ENCODE measurements at places on chromosomes 11 and 22. TPM values are rescaled to one million over a fixed set of nuclear protein-coding genes. Genes with fewer than 3 reads are reported as not detected.

GRCh38 chr11:33222052-33222750 lies 35.0 kb upstream of the HIPK3 start:
- no peak for DNase-seq

The HORMAD2 gene
- total RNA-seq = under 0.01 TPM

The WT1 gene
- total RNA-seq = under 0.01 TPM

DNA sequence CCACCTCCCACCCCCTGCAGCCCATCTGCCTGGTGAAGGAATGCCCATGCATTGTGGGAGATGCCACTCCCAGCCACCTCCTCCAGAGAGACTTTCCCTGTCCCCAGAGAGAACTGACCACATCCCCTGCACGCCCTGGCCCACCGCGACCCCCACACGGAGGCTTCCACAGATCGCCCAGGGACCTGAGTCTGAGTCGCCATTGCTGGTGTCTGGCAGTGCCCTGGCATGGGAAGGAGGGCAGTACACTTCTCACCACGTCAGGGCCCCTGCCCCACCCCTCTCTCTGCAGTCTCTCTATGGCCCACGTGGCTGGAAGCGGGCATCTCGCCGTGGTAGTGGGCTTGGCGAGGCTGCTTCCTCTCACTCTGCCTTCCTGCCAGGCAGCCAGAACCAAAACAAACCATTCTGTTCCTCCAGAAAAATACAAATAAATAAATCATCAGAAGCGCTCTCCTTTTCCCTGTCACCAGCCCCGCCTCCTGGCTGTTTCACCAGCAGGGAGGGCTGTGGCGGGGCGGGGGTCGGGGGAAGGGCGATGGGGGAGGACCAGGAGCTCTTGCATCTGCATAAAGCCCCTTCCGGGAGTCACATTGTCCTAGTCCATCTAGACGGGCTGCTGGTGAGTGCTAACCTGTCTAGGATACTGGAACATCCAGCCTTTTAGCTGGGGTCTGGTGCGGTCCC lies 20.9 kb downstream of the SHISAL1 start:
- no peak for DNase-seq

DNA sequence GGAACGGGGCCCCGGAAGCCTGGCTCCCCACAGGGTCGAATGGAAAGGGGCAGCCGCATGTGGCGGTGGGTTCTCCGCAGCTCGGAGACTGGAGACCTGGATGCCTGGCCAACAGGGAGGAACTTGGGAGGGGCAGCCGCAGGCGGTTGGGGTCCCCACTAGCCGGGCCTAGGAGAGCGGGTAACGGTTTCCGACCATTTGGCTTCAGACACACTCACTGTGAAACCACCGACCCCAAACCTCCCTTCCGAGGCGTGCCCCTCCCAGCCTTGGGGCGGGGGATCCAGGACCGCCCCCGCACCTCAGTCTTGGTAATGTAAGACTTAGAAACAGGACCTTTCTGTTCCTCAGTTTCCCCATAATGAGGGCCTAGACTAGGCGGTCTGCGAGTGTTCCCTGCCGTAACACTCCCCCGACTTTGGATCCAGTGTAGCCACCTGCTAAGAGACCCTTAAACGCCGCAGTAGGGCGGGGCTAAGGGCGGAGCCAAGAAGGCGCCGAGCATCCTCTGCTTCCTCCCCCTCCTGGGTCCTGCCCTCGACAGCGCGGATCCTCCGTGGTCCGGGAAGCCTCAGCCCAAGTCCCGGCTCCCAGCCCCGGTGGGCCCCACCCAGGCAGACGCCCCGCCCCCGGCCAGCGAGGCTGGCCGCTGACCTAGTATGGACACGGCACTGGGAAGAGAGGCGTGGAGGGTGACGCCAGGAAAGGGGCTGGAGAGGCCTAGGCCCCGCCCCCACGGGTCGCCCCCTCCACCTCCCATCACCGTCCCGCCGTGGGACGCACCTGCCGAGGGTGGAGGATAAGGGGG lies 1.8 kb upstream of the RASGRP2 start:
- DNase-seq = peak; percentile 98

The VSIG10L2 gene
- not detected for total RNA-seq

GRCh38 chr11:75468534-75469340 lies 35.7 kb upstream of the KLHL35 start:
- peak; percentile 87 for DNase-seq

DNA sequence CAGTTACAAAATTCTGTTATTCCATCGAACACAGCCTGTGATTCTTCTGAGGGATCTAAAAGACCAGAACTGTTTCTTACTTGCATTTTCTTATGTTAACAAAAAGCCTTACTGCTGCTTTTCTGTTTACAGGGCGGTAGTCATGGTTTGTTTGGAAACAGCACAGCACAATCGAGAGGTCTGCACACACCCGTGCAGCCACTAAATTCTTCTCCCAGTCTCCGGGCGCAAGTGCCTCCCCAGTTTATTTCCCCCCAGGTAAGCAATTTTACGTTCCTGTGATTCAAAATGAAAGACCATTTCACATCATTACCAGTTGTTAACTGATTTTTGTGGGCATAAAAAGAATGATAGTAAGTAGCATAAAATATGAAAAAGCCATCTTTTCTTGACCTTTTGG lies 60.8 kb upstream of the ADSL start:
- no peak for DNase-seq

The BAIAP2L2 gene
- total RNA-seq = 0.88 TPM

- peak; percentile 46 for DNase-seq
Observed at GRCh38 chr11:66365711-66366619, 5.6 kb downstream of the SLC29A2 start.

DNA sequence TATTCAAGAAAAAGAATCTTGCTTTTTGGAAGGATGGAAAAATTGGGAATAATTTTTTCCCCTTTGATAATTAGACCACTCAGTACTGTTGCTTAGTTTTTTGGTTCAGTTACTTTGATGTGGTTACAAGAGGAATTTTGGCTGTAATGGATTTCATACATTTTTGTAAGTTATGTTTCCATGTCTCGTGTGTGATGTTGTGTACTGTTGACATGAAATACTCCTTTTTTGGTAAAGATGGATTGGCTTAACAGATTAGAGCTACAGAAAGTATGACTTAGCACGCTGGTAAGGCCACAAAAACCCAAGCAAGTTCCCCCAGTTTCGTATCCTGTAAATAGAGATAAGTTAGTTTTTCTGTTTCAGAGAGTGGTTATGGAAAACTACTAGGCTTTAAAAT lies 11.9 kb downstream of the TBCEL start:
- DNase-seq = no peak

- DNase-seq = no peak
Observed at GRCh38 chr11:113377681-113378412, 9.7 kb upstream of the ANKK1 start.

The C1QTNF4 gene
- total RNA-seq = not detected

GRCh38 chr22:36885474-36885873 lies 24.7 kb downstream of the NCF4 start:
- no peak for DNase-seq

DNA sequence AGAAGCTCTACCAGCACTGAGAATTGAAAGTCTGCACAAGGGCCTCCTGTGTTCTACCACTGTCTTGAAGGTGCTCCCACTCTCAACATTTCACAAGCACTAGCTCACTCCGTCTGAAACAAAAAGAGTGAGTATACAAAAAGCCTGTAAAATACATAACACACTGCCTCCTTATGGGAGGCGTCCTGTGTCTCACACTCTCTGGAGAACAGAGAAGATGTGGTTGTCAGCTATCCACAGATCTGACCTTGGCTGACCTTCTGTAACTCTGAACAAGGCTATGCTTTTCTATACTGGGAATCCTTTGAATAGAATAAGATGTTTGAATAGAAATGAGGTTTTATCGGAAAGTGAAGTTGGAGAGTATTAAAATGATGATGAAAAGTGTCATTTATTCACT lies 171.3 kb upstream of the TMEM45B start:
- no peak for DNase-seq

GRCh38 chr11:93213622-93214021 lies 15.8 kb upstream of the SLC36A4 start:
- no peak for DNase-seq

DNA sequence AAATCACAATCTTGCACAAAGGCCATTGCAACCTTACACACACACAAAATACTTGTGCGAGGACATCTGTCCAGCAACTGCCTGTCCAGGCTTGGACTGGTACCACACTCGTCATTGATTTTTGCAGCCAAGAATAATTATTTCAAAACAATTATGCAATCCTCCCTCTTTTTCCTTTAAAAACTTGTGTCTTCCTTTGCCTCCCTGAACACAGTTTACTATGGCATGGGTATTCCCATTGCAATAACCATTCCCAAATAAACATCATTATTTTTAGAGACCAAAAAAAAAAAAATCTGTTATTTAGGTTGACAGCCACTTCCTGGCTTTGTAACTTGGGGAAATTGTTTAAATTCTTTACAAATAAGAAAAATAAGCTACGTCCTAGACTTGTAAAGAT lies 54.0 kb downstream of the C11orf91 start:
- no peak for DNase-seq

The OR51E2 gene
- not detected for total RNA-seq

DNA sequence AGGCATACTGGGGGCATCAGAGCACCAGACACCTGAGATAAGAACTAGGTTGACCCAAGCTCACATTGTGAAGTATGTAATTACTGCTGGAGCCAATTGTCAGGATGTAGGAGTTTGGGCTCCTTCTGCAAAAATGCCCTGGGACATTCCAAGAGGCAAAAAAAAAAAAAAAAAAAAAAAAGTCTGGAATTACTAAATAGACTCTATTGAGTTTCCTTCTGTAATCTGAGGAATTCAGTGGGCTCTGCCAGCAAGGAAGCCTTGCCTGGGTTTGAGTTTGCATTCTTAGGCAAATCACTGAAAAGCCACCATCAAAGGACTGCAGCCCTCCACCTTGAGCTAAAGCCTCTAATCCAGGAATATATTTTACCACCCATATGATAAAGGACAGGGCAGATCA lies 8.0 kb upstream of the CAVIN3 start:
- no peak for DNase-seq

DNA sequence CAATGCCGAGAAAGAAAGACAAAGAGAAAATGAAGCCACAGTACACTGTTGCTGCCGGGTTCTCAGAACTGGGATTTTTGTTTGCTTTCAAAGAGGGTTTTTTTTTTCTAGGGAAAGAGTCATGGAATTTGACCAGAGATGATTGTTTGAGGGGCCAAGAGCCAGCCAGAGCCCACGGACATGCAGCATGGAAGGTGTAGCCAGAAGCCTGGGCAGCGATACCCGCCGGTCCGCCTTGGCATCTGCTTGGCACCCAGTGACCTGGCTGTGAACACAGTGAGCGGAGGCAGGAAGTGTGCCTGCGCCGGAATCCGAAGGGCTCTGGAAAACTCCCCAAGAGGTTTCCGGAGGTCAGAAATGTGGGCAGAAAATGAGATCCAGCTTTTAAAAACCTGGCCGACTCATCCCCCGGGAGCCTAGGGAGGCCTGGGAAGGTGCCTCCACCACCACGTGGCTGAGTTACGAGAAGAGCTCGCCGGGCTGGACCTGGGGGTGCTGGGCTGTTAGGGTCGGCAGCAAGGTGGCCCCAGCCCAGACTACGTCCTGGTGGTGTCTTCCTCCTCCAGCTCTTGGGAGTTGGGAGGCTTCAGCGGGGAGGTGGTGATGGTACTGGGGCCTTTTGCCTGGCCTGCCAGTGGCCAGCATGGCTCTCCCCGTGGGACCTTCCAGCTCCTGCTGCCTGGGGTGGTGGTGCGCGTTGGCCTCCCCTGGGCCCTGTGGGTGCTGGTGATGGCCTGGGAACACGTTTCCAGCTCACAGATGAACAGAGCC lies 61.6 kb upstream of the PPARA start:
- peak; percentile 91 for DNase-seq

DNA sequence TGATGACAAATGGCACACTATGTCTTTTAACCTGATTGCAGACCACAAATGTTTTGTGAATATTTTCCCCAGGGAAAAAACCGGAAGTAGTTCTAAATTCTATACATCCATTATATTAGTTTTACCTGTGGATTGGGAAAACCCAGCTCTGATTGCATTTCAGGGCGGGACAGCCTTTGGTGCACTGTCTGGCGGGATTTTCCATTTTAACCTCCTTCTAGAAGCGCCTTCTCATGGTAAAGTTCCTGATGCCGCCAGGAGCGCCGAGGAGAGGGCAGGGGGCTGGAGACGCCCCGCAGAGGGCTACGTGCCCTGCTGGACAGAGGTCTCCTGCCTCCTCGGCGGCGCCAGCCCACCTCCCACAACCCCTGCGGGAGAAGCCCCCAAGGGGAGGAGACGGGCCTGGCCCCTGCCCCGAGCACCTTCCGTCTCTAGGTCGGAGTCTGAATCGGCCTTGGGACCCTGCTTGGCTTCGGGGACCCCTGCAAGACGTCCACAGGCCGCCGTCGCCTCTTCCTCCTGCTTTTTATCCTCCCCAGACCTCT lies 1.2 kb upstream of the P2RX6 start:
- DNase-seq = peak; percentile 52

DNA sequence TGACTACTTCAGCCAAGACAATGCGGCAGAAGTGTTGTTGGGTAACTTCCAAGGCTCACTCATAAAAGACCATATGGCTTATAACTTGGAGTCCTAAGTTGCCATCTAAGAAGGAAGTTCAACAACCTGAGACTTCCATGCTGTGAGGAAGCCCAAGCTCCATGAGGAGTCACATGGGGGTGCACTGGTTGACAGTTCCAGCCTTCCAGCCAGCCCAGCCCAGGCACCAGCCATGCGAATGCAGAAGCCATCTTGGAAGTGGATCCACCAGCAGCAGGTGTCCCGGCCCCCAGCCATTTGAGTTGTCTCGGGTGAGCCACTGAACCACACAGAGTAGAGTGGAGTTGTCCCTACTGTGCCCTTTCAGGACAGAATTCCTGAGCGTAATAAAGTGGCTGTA lies 32.8 kb upstream of the WNT7B start:
- peak; percentile 43 for DNase-seq

The TST gene
- 63.3 TPM for total RNA-seq

The ARHGEF17 gene
- 67.0 TPM for total RNA-seq

DNA sequence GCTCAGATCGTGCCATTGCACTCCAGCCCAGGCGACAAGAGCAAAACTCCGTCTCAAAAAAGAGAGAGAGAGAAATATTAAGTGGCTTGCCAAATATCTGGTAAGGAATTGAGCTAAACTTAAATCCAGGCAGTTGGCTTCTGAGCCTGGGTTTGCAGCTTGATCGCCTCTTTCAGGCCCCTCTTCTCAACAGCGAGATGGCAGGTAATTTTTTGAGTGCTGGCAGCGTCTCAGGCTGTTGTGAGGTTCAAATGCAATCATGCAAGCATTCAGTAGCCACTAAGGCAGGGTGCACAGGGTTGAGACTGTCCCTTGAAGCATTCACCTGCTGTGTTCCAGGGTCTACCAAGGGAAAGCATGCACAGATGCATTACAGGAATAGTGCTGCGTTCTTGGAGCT lies 670 bp upstream of the CTSF start:
- DNase-seq = peak; percentile 58

The ROBO3 gene
- 18.1 TPM for total RNA-seq

GRCh38 chr22:42132457-42132856 lies 1.8 kb upstream of the CYP2D6 start:
- DNase-seq = peak; percentile 90

GRCh38 chr11:107591378-107592230 lies 657 bp downstream of the ELMOD1 start:
- peak; percentile 80 for DNase-seq

- no peak for DNase-seq
Observed at GRCh38 chr22:32652645-32653270, 148.7 kb upstream of the TIMP3 start.

- peak; percentile 89 for DNase-seq
Observed at GRCh38 chr22:18075720-18076497, 1.9 kb upstream of the PEX26 start.

The CCDC116 gene
- 0.36 TPM for total RNA-seq
